ENCODE measurements at places on chromosomes 1 and 21.
A peak's percentile ranks its signal among the peaks of the same experiment; 100 is the strongest.

- DNase-seq = peak; percentile 36
Observed at GRCh38 chr1:32963746-32964460, 706 bp downstream of the RNF19B start.

DNA sequence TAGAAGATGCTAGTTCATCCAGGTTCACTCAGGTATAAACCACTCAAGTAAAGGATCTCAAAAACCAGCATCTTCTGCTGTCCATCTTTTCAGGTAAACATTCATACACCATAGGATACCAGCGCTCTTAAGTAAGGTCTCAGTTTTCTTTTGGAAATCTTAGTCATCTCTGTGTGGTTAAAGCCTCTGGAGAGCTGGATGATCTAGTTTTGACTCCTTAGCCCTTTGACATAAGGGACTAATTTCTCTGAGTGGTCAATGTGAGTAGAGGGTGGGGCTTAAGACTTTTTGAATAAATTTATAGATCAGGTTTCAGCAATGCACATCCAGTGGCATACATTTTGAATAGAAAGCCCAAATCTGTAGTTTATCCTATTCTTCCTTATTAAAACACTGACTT lies 92.3 kb downstream of the CTH start:
- no peak for DNase-seq

- no peak for DNase-seq
Observed at GRCh38 chr21:43331962-43332828, 94.7 kb downstream of the SIK1 start.

DNA sequence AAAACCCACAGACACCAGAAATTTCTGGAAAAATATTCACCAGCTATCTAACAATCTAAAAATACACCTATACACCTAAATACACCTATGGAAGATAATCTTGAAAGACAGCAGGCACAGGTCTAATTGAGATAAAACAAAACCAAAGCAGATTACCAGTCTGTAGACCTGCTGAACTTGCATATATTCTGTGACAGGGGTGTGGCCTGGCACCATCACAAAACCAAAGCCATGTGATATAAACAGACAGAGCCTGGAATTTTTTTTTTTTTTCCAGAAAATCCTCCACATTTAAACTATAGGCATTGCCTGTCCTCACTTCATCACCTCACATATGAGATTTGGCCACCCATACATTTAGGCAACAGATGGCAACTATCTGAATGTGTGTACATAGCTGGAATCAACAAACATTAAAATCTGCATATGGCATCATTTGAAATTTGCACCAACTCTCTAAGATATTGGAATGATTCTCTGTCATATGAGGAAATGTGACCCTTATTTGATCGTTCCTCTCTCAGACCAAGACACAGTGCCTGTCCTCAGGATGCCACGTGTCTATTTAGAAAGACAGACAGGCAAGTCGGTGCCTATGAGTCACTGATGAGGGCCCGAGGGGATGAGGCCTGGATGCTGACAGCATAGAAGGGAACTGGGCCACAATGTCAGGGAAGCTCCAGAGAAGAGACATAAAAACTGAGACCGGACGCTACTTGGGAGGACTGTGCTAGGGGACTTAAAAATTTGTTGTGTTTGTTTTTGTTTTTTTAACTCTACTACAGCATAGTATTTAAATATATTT lies 32.6 kb downstream of the NMNAT2 start:
- DNase-seq = no peak

DNA sequence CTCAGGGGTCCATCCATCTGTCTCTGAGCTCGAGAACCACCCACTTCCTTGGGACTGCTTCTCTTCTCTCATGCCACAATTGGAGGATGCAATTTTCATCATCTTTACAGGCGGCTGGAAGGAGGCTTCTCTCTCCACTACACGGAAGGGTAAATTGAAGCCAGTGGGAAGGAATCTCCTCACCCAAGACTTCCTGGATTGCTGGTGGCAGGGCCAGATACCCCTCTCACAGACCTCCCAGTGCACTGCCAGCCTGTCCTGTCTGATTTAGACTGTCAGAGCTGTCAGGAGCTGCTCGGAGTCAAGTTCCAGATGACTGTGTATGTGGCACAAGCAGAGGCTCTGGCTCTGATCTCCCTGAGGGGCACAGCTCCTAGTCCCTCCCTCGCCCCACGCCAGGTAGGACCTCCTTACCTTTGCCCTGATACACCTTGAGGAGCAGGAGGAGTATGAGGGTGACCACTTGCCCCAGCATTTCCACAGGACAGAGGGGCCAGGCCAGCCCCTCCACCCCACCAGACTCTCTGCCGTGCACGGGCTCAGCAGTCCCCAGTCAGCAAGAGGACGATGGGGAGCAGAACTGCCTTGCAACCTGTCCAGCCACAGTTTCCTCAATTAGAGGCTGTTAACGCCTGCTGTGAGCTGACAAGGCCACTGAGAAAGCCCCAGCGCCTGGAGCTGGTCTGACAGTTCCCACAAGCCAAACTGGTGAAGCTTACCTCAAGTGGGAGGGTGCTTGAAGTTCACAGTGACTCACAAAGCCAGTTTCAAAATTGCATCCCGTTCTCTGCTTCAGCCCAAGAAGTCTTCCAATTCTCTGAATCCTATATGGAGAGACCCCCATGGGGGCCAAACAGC lies at the start of gene CD244:
Gene CD244 (minus strand): TSS at position 685 of the 858 bp plus-strand sequence. CDS start 210 bp downstream, at position 475.
- no peak for DNase-seq

- no peak for DNase-seq
Observed at GRCh38 chr1:173861731-173862145, 6.1 kb downstream of the GAS5 start.

GRCh38 chr1:48677306-48678287 lies 99.1 kb downstream of the BEND5 start:
- no peak for DNase-seq

DNA sequence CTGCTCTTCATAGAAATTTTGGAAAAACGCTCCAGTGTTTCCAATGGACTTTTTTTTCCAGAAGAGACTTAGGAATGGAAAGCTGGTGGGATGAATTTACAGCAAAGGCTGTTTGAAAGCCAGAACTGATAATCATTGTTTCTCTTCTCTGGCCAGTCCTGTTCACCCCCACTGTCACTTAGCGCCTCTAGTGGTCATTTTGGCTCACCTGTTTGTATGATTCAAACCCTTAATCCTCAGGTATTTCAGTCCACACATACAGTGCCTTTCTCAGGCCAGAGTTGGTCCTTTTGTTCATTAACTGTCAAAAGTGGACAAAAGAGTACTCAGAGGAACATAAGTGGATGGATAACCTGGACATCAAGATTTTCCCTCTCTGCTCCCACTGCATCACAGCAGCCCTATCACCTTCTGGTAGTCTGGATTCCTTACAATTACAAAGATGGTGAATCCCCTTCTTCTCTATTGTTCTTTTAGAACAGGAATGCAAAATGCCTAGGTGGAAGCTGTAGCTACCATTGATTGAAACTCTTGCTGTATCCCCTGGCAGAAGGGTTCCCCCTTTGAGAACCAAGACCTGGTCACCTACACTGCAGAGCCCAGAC lies 177.6 kb upstream of the OLFM3 start:
- no peak for DNase-seq

DNA sequence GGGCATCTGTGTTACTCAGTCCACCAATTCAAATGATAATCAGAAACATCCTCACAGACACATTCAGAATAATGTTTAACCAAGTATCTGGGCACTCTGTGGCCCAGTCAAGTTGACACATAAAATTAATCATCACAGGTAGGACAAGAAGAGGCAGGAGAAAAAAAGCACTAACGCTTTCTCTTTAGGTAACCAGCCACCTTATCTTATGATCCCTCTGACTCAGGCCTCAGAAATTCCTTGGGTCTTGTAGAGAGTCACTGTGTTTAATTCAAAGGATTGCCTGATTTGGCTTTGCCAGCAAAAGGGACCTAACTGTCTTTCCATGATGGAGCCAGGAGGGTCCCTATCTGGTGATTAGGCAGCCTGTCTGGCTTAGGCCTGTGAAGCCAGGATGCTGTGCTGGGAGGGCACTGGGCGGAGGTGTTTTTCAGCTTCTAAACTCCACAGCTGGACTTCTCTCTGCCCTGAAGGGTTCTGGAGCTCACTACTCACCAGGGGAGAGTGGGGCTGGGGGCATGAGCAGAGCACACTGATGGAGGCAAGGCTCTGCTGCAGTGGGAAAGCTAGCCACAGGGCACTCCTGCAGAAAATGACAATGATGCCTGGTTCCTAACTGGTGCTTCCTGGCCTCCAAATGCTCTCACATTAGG lies 36.4 kb upstream of the STUM start:
- no peak for DNase-seq

GRCh38 chr1:78606274-78606673 lies 14.0 kb upstream of the IFI44L start:
- DNase-seq = no peak

- DNase-seq = no peak
Observed at GRCh38 chr1:152107984-152108881, 7.0 kb downstream of the TCHH start.

DNA sequence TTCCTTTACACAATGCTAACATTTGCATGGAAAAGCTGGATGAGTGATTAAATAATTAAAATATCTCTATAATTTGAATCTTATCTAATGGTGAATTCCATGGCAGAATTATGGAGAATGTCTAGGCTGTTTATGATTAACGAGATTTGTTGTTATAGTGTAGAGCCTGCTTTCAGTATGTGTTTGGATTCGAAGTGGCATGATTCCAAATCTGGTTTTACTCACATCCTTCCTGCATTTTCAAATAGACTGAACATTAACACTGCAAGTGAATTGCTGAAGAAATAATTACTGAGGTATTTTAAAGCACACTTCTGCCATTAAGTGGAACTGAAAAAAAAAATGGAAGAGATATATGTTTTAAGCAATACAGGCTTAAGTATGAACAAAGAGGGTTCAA lies 5.1 kb upstream of the NEK7 start:
- no peak for DNase-seq

- no peak for DNase-seq
Observed at GRCh38 chr1:211541720-211542477, 37.1 kb downstream of the SLC30A1 start.

GRCh38 chr1:114607223-114607622 lies 25.8 kb upstream of the BCAS2 start:
- no peak for DNase-seq

DNA sequence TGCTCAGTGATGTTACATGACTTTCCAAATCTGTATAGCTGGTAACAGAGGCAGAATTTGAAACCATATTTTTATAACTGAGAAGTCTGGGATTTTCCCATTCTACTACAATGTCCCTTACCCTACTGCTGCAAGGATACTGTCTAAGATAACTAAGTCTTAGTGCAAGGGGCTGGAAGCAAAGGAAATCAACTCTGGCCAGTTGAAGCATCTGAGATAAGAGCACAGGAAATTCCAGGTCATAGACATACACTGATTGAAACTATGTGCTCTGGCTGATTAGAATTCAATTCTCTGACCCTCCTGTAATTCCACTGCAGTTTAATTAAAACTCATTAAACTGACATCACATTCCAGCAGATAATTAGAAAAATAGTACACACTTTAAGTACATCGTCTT lies 267.7 kb upstream of the C1orf87 start:
- no peak for DNase-seq

DNA sequence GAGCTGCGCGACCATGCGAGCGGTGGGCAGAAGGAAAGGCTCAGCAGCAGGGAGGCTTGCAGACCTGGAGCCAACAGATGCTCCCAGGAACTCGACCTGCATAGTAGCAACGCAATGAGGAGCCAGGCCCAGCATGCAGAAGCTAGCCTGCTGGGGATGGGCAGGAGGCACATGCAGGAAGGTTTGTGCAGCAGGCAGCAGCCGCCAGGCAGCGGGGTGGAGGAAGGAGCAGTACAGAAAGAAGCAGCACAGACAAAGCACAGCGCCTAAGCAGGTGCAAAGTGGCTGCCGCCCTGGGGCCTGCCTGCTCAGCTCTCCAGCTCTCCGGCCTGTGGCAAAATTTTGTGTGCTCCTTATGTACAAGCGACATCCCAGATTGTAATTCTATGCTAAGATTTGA lies 213.5 kb upstream of the MAP1LC3C start:
- DNase-seq = no peak

DNA sequence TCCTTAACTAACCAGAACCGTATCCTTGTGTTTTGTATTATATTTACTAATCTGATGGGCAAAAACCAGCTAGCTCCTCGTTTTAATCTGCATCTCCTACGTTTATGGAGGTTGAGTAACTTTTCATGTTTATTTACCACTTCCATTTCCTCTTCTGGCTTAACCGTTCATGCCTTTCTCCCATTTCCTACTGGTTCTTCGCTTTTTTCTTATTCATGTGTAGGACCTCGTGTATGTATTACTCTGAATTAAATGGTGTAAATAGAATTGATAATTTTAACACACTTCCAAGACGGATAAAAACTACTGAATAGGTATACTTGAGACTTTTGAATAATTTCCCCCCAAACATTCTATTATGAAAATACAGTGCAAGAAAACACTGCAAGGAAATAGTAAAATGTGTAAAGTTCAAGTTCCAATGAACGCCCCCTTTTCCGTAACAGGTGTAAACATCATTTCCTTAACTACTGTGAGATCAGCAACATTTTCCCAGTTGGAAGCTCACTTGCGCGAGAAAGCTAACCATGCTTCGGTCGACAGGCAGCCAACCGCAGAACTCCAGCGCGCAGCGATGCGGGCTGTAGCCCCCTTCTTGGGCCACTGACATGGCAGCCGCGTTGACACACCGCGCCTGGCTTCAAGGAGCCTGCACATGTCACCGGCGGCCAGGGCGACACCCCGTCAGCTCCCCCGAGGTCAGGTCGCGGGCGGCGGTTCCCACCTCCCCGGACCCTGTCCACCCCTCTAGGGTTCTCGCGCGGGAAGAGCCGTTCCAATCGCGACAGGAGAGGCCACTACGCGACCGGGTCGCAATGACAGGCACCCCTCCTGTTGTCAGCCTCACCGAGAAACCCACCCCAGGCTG lies 816 bp downstream of the EDEM3 start:
- peak; percentile 9 for DNase-seq

GRCh38 chr1:219442611-219443061 lies 170.3 kb downstream of the ZC3H11B start:
- DNase-seq = no peak

- DNase-seq = no peak
Observed at GRCh38 chr1:107286125-107286524, 145.3 kb downstream of the NTNG1 start.

- no peak for DNase-seq
Observed at GRCh38 chr1:227758366-227758765, 23.1 kb downstream of the SNAP47 start.

- DNase-seq = no peak
Observed at GRCh38 chr21:31173881-31174555, 135.7 kb upstream of the KRTAP19-8 start.

DNA sequence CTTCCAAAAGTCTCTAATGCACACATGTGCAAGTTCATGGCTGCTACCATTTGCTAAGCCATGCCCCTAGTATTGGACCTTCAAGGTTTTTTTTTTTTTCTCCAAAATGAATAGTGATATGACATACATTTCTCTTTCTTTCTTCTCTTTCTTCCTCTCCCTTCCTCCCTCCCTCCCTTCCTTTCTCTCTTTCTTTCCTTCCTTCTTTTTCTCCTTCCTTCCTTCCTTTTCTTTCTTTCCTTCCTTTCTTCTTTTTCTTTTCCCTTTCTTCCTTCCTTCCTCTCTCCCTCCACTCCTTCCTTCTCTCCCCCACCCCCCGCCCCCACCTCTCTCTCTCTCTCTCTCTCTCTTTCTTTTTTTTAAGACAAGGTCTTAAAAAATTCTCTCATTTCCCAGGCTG lies 3.4 kb upstream of the RNF187 start:
- no peak for DNase-seq
